ENCODE measurements at places on chromosomes 6 and 20. TPM values are rescaled to one million over a fixed set of nuclear protein-coding genes. Genes with fewer than 3 reads are reported as not detected.

The CALHM5 gene
- not detected for total RNA-seq

GRCh38 chr6:854406-855118 lies 161.6 kb upstream of the EXOC2 start:
- H3K4me3 ChIP-seq, result no peak overlapping the region
- H3K27me3 ChIP-seq, result peaks cover 3% of the 10 kb centered on the region
- H3K27ac ChIP-seq, result no peak overlapping the region

The KIF16B gene
- total RNA-seq, result 8.1 TPM

DNA sequence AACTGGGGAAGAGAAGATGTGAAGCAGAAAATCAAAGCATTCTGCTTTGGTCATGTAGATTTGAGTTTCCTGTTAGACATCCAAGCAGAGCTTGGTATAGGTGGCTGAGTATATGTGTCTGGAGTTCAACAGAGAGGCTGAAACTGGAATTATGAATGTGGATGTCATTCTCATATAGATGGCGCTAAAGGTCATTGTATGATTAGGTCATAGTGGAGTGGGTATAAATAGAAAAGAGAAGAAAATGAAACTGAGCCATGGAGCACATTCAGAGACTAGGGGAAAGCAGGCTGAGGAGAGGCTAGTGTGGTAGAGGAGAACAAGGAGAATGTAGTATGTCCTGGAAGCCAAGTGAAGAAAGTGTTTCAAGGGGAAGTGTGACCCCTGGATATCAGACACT lies 295.6 kb upstream of the PLN start:
- no peak overlapping the region for H3K4me3 ChIP-seq
- no peak for DNase-seq
- H3K36me3 ChIP-seq, result no peaks in the 10 kb centered on the region
- H3K4me1 ChIP-seq, result no peaks in the 10 kb centered on the region
- H3K27ac ChIP-seq, result no peak overlapping the region
- H3K27me3 ChIP-seq, result peaks cover 2% of the 10 kb centered on the region

GRCh38 chr6:138155443-138155842 lies 6.3 kb upstream of the ARFGEF3 start:
- H3K27me3 ChIP-seq, result peaks cover 42% of the 10 kb centered on the region
- H3K4me1 ChIP-seq, result no peaks in the 10 kb centered on the region
- H3K27ac ChIP-seq, result no peak overlapping the region
- no peak for DNase-seq
- no peak overlapping the region for H3K4me3 ChIP-seq
- H3K36me3 ChIP-seq, result no peaks in the 10 kb centered on the region

The HAO1 gene
- not detected for total RNA-seq

DNA sequence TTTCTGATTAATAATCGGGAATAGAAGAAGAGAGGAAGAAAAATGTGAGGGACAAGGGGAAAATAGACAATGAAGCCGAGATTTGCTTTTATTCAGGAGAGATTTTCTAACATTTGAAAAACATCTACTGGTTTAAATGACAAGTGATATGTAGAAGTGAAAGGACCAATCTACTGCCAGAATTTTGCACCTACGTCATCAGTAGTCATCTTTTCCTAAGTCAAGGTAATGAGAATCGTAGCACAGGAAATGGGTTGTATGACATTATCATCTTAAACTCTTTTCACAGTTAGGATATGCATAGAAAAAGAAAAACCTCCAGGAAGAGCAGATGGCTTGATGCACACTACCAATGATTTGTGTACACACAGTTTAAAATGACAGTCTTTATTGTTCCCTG lies 45.3 kb upstream of the RAB32 start:
- DNase-seq, result no peak
- peaks cover 2% of the 10 kb centered on the region for H3K27me3 ChIP-seq
- no peak overlapping the region for H3K27ac ChIP-seq
- H3K36me3 ChIP-seq, result no peaks in the 10 kb centered on the region
- H3K4me1 ChIP-seq, result no peaks in the 10 kb centered on the region
